DMS53 (cell line): ENCODE measurements at places on chromosomes 3 and 15.

GRCh38 chr3:33659856-33660434 is 58.1 kb downstream of the CLASP2 start:
- no peak for DNase-seq

DNA sequence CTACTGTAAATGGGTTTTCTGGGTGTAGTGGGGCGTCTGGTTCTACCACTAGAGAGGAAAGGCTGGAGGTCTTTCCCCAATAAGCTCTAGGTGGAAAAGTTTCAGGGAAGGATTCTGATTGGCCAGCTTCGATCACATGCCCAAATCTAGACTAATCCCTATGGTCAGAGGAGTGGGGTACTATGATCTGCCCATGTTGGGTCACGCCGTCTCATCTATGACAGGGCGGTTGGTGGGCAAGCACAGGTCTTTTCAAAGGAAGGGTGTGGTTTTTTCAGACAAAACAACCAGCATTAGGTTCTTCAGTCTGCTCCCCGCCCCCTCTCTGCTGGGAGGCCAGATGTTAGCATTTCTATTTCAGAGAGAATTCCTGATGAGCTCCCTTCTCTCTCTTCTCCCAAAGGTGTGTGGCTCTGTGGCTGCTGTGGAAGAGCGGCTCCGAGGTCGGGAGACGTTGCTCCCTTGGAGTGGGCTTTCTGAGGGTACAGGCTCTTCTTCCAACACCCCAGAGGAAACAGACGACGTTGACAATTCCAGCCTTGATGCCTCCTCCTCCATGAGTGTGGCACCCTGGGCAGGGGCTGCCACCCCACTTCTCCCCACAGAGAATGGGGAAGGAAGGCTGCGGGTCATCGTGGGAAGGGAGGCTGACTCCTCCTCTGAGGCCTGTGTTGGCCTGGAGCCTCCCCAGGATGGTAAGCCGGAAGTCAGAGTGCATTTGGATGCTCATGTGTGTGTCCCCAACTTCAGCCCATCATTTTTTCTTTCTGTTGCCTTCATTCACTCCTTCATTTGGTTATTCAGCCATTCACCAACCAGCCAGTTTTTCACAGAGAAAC is 9.7 kb upstream of the TATDN2 start:
- no peak for DNase-seq

DNA sequence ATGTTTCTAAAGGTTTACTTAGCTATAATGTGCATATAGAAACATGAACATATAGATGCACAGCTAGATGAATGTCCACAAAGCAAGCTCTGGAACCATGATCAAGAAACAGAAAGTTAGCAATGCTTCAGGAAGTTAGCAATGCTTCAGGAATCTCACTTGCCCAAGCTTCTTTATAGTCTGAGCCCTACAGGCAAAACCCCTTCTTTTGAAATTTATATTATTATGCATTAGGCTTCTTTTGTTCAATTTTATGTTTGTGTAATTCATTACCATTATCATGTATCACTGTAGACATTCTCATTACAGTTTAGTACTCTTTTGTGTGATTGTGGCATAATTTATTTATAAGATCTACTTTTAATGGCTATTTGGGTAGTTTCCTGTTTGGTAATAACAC is 286.4 kb upstream of the BCHE start:
- DNase-seq, result no peak

DNA sequence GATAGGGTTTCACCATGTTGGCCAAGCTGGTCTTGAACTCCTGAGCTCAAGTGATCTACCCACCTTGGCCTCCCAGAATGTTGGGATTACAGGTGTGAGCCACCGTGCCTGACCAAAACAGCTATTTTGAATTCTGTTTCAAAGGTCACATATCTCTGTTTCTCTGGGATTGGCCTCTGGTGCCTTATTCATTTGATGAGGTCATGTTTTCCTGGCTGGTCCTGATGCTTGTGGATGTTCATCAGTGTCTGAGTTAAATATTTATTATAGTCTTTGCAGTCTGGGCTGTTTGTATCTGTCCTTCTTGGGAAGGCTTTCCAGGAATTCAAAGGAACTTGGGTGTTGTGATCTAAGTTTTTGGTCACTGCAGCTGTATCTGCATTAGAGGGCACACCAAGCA is 5.1 kb downstream of the PATL2 start:
- DNase-seq, result no peak

- DNase-seq, result no peak
These were observed 603.5 kb downstream of the MECOM start for GRCh38 chr3:169060037-169060436.
